Activated naive CD8-positive, alpha-beta T cell treated with anti-CD3 and anti-CD28 coated beads, Interleukin-2, amount 50 U/mL, for 16 hours (primary cell): ENCODE measurements at places on chromosomes 13 and 19.
A peak's percentile ranks its signal among the peaks of the same experiment; 100 is the strongest.

DNA sequence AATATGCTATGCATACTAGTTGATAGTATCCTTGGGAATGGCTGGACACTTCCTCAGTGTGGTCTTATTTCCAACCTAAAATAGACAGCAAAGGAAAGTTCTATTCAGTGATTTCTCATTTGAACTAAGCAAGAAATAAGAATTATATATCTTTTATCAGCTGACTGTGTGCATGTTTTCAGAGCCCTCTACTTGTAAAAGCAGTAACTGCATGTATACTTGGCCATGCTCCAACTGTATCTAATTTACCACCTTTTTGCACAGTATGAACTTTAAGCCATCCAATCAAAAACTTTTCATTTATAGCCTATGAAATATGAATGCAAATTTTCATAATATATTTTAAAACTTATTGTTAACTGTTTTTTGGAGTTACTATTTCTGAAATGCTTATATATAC lies 136.4 kb upstream of the PCDH9 start:
- no peak for DNase-seq

GRCh38 chr19:52735734-52736133 lies 890 bp upstream of the ZNF611 start:
- no peak for DNase-seq

GRCh38 chr13:98522371-98522770 lies 54.5 kb downstream of the STK24 start:
- no peak for DNase-seq

DNA sequence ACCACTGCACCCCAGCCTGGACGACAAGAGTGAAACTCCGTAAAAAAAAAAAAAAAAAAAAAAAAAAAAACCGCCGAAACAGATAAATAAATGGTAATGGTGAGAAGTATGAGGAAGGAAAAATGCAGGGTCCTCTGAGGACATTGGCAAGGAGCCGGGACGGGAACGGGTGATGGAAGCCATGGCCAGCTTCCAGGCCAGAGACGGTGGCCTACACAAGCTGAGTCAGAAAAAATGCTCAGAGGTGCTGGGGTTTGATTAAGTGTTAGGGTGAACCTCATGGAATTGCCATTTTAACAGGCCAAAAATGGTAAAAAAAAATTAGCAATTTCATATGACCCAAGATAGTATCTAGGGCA lies 866 bp upstream of the ZSWIM4 start:
- DNase-seq = no peak

- no peak for DNase-seq
Observed at GRCh38 chr19:12126707-12127106, 13.4 kb downstream of the ZNF20 start.

DNA sequence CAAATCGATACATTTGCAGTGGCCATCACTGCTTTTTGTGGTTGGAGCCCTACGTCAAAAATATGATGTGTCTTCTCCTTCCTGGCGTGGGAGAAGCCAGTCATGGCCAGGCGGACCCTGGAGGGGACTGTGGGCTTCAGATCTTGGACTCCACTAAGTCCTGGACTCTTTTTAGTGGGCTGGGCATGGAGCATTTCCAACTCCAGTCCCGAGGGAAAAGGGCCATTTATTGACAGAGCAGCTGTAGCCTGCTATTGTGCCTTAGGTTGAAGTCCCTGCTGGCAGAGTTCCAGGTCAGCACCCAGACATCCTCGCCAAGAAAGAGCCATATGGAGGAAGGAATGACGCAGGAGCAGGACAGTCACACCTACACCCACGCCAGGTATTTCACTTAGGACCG lies 179.2 kb upstream of the ZNF507 start:
- no peak for DNase-seq

DNA sequence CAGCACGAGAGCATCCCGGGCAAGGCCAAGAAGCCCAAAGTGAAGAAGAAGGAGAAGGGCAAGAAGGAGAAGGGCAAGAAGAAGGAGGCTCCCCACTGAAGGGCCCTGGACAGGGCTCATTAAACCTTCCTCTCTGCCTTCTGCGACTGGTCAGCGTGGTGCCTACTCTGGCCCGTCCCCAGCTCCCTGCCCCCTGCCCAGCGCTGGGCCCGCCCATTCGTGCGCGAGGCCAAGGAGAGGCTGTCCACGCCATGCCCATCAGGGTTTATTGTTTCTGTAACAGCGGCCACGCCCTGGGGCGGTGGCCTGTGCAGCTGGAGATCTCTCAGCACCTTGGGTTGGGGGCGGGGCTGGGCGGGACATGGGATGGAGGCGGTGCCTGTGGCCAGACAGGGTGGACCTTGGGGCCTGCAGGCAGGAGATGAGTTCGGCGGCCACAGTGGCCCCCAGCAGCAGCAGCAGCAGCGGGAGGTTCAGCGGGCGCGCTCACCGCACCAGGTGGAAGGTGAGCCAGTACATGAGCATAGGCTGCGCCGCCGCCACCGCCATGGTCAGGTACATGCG lies 897 bp downstream of the C19orf33 start:
- no peak for DNase-seq

- no peak for DNase-seq
Observed at GRCh38 chr13:87459419-87459818, 211.8 kb upstream of the SLITRK5 start.

- no peak for DNase-seq
Observed at GRCh38 chr13:67696775-67697174, 466.6 kb upstream of the PCDH9 start.

GRCh38 chr19:30784850-30785457 lies 412.8 kb downstream of the ZNF536 start:
- no peak for DNase-seq

DNA sequence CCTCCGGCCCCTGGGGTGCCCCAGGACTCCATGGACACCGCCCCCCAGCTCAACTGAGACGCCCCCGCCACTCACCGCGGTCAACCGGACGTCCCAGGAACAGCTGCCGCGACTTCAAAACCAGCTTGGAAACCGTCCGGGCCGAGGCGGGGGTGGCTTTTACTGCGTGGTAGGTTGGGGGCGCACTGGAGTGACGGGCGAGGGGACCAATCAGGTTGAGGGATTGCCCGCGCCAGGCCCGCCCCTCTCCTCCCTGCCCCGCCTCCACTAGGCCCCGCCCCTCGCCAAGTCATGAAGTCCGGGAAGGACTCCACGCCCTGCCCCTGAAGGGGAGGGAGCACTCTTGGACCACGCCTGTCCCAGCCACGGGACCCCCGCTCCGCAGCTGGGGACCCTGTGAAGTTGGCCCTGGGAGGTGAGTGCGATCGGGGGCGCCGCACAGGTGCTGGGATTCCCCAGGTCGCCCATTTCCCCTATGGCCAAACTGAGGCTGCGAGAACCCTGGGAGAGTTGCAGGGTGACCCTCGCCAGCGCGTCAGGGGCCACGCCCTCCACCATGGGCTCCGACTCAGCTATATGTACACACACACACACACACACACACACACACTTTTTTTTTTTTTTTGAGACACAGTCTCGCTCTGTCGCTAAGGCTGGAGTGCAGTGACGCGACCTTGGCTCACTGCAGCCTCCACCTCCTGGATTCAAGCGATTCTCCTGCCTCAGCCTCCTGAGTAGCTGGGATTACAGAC lies at the start of gene PLIN3:
PLIN3 (minus strand) TSS at position 134 of the 752 bp plus-strand sequence. CDS start 6,273 bp downstream, outside the sequence.
- DNase-seq = peak; percentile 71

DNA sequence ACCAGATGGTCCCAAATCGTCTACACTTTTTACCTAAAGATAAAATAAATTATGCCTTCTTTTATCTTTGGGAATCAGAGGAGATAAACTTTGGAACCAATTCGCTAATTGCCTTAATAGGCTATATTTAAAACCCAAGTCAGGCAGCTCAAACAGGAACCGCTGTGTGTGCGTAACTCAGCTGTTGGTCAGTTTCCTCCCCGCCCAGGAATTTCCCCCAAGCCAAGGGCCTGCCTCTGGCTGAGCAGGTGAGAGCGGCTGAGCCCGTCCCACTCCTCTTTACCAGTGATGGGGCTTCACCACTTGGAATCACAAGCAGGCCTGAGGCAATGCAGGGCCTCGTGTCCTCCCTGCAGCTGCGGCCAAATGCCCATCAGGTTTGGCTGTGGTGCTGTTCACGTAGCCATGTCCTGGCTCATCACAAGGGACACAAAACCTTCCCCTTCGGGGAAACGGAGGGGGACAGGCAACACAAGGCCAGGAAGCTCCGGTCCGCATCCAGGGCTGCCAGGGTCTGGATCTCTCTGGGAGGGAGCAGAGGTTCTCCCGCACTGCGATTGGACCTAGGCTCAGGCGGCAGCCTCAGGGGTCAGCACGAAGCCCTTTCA lies 503 bp upstream of the SLC7A9 start:
- no peak for DNase-seq

DNA sequence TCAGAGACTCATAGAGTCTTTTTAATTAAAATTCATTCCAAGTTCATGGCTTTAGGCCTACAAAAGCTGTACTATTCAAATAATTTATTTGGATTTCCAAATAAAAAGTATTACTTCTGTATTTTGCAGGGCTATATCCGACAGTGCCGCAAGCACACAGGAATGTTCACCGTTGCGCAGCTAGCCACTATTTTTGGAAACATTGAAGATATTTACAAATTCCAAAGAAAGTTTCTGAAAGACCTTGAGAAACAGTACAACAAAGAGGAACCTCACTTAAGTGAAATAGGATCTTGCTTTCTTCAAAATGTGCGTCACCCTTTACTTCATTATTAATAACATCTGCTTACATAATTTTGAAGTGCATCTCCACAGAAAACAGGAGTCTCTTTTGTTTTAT lies 20.5 kb upstream of the C1QTNF9 start:
- no peak for DNase-seq

DNA sequence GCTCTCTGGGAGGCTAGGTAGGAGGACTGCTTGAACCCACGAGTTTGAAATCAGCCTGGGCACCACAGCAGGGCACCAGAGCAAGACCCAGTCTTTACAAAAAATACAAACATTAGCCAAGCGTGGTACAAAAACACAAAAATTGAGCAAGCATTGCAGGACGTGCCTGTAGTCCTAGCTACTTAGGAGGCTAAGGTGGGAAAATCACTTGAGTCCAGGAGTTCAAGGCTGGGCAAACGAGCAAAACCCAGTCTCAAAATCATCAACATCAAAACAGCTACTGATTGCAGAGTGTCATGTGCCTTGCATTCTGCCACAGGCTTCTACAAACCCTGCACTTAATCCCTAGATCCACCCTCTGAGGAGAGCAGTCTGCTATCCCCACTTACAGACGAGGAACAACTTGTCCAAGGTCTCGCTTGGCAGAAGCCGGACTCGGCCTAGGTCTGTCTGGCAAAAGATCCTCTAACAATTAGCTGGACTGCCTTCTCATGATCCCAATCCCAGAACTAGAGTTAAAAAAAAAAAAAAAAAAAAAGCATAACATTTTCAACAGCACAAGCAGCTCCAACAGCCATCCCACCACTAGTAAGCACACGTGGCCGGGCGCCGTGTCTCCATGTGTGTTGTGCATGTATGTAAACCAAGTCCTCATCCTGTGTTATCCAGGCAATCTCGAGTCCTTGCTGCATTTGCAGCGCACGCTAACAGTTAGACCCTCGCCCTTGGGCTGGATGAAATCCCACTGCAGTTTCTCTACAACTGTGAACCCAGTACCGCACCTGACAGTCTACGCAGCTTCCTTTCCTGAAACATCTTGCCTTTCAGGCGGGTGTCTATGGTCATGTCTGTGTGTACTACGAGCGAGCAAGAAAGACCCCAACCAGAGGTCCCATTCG lies 2.0 kb downstream of the PPP6R1 start:
- DNase-seq = no peak

- DNase-seq = no peak
Observed at GRCh38 chr19:11181488-11181887, 15.9 kb downstream of the KANK2 start.

GRCh38 chr19:43651758-43652545 lies 12.3 kb upstream of the CADM4 start:
- DNase-seq = no peak

- DNase-seq = no peak
Observed at GRCh38 chr13:27174766-27175455, 3.3 kb upstream of the USP12 start.

DNA sequence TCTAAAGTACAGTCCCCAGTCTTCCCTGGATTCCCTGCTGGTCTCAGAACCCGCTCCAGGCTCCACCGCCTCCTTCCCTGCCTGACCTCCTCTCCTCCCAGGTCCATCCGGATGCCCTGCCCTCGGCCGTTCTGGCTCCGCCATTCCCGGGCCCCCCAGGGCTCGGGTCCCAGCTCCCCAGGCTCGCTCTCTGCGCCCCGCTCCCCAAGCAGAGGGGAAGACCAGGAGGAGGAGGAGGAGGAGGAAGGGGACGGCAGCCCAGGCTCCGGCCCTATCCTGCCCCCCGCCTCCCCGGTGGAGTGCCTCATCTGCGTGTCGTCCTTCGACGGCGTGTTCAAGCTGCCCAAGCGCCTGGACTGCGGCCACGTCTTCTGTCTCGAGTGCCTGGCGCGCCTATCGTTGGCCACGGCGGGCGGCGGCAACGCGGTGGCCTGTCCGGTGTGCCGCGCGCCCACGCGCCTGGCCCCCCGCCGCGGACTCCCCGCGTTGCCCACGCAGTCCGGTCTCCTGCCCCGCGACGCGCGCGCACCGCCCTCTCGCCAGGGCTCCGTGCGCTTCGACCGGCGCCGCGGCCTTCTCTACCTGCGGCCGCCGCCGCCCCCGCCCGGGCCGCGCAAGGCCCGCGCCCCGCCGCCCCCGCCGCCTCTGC lies 647 bp downstream of the RNF225 start:
- no peak for DNase-seq

- no peak for DNase-seq
Observed at GRCh38 chr13:100108913-100109507, 20.1 kb downstream of the PCCA start.

DNA sequence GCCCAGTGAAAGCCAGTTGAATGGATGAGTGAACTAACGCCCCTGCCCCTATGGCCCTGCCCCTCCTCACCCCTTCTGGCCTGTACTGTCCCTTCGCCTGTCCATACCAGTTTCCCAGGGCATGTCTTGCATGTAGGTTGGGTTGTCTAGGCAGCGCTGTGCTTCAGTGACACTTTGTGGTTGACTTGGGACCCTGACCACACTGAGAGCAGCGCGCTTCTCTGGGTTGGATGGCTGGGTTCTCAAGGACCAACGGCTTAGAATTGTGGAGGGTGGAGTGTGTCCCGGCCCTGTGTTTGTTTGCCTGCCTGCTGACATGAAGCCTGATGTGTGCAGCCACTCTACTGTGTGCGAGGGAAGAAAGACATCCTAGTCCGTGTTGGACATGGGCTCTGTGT lies 15.8 kb downstream of the GATAD2A start:
- DNase-seq = no peak

DNA sequence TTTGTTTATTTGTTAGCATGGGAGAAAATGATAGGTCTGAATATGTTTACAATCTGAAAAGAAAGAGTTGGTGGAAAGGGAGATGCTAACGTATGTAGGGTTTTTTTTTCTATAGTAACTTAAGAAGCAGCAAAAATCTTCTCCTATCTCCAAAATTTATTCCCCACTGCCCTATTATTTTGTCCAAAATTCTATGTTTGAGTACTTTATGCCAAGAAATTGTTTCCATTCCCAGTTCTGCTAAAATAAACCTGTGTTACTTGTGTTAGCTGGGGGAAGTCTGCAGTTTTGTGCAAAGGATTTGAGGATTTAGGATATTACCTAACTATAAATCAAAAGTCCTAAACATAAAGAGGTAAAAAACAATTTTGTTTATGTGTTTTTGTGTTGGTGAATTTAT lies 2770.4 kb upstream of the PCDH20 start:
- no peak for DNase-seq

GRCh38 chr19:54211235-54211634 lies 10.6 kb downstream of the RPS9 start:
- no peak for DNase-seq
